Activated CD4-positive, alpha-beta T cell treated with anti-CD3 and anti-CD28 coated beads, Interleukin-2, Interleukin-6, amounts not matched to agents 100 ng/mL and 50 ng/mL, durations not matched to agents 16 hours and 8 hours (primary cell): ENCODE measurements at places on chromosomes 6 and 20.

DNA sequence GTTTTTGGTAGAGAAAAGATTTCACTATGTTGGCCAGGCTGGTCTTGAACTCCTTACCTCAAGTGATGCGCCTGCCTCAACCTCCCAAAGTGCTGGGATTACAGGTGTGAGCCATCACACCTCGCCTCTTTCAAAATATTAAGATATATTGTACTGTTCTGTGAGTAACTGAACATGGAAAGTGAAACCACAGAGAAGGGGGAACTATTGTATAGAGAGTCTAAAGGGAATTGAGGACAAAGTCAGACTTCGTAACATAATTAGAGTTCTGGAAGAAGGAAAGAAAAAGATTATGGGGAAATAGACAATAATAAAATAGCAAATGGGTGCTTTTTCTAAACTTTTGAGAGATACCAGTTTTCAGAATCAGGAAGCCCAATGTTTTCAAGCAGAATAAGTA, 17.4 kb upstream of the AKAP7 start:
- no peak for DNase-seq

DNA sequence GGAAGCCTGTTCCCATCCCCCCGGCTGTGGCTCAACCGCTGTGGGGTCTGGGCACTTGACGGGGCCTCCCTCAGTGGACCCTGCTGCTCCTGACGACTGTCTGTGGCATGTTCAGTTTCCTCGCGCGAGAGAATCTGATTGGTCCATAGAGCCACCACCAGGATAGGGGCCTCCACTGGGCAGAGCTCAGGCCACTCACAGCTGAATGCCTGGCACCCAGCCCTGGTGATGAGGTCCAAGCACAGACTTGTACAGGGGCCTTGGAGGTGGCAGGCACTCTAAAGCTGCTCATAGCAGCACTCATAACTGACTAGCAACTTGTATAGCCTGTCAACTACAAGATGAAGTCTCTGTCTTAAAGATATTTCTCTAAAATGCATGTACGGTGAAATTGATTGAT, 368.1 kb downstream of the NRN1 start:
- no peak for DNase-seq

GRCh38 chr6:80469977-80470376, 363.5 kb downstream of the BCKDHB start:
- no peak for DNase-seq

- DNase-seq: peak; percentile 78
Observed at GRCh38 chr20:33674294-33675135, at the start of gene NECAB3. TSS of gene NECAB3 (minus strand) at chr20:33674428. CDS start at chr20:33674352, 76 bp downstream.

DNA sequence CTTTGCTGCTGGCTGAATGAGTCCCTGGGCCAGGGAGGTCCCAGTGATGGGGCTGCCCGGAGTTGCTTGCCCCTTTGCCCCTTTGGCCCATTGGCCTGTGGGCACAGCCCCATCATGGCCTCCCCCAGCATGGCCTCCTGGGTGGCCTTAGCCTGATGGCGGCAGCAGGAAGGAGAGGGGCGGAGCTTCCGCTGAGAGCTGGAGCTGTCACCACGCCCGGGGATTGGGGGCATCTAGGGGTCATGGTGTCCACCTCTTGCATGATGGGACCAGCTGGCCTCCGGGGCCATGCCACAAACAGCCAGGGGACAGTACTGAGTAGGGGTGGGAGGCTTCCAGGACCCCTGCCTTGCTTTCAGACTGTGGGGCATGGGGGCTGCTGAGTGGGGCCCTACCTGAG, 31.5 kb upstream of the GATA5 start:
- DNase-seq: no peak

DNA sequence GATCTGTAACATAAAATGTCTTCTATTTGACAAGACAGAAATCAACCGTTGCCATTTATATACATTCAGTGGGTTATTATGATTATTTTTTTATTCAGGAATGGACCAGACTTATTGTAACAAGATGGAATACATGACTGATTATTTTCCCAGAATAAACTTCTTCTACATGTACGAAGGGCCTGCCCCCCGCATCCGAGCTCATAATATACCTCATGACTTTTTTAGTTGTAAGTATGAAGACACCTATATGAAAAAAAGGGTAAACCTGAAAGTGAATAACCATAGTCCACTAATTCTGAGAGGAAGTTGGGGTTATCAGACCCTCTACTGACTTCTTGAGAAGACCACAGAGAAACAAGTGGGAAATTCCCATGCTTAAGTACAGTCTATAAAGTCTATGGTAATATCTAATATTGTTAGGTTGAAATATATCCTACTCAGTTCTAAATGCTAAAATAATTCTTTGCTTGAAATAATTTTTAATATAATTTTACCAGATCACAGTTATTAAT, 15.9 kb downstream of the OR2A4 start:
- DNase-seq: peak; percentile 73

DNA sequence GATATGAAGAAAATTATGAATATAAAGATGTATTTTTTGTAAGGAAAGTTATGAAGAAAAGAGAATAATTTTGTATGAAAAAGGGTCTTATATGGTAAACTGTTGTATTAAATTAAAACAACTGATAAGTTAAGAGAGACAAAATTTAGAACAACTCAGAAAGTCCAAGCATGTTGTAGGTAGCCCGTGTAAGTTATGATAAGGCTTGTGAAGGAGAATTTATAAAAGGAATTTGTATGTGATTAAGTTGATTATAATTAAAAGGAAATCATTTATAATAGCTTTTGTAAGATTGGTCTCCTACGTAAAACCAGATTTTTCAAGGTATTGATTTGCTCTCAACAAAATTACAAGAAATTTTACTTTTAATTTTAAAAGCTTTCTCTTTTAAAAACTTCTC, 1579.3 kb downstream of the HACE1 start:
- DNase-seq: no peak

DNA sequence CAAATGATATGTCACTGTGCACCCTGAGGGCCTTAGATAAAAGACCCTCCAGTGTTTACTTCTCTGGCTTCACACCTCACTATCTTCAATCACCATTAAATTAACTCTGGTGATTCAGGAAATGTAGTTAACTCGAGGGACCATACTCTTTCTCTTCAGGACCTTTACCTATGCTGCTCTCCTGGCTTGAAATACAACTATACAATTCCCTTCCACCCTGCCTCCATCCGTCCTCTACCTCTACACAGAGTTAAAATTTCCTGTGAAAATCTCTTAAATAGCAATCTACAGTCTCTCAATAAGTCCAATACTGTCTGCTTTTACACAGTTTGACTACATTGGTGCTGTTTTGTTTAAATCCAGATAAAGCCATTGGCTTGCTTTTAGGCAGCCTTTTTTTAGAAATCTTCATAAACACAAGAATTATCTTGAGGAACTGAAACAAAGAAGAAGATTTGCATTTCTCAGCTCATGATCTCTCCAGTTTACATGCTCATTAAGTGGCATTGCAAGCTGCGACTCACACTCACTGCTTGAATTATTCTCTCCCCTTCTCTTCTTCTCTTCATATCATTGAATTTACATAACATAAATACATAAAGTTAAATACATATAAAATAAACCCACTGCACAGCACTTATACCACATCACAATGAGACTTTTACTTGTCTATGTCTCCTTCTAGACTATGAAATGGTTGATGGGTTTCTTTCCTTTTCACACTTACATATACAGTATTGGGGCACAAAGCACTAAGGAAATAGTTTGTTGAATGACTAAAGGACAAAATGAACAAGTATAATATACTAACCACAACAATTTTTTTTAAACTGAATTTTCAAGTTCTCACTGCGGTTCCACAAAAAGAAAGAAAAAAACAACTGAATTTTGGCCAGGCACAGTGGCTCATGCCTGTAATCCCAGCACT, 239.0 kb upstream of the KCNQ5 start:
- DNase-seq: no peak

- DNase-seq: no peak
Observed at GRCh38 chr20:47789764-47790579, 4.7 kb upstream of the SULF2 start.

- no peak for DNase-seq
Observed at GRCh38 chr6:42158011-42158410, 15.2 kb upstream of the GUCA1A start.

DNA sequence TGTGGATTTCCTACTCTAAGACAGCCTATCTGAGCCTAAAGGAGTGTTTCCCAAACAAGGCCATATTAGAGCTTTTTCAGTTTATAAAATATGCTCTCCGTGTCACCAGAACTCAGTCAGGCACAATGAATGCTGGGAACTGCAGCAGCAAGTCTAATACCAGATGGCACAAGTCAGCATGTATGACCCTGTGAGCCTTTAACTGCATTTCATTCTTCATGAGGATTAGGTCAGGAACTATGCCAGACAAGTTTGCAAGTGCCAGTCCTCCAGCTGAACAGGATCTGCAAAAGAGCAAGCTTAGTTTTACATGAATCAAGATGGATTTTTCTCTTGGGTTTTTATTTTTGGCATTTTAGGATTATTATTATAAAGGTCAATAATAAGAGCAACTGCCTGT, 66.7 kb upstream of the SAMD5 start:
- DNase-seq: no peak

DNA sequence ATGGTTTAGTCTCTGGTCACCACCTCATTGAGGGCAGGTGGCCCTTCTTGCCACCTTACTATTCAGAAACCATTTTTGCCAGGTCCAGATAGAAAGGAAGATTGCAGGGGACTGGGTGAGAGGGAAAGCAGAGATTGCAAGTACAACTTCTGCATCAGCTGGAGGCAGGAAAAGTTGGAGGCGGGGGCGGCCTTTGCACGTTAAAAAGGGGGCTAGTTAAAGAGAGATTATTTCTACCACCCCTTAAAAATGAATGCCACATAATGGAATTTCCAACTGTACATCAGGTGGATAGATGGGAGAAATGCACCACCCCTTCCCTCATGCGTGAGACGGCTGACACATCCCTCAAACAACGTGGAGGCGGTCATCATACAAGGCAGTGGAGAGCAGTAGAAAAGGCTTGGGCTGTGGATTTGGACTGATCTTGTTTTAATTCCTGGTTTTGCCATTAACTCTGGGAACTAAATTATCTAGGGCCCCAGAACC, 95.4 kb upstream of the CNKSR3 start:
- no peak for DNase-seq

- no peak for DNase-seq
Observed at GRCh38 chr20:60642541-60642940, 609.5 kb upstream of the CDH4 start.

- no peak for DNase-seq
Observed at GRCh38 chr6:31630177-31630934, 9.8 kb downstream of the PRRC2A start.

DNA sequence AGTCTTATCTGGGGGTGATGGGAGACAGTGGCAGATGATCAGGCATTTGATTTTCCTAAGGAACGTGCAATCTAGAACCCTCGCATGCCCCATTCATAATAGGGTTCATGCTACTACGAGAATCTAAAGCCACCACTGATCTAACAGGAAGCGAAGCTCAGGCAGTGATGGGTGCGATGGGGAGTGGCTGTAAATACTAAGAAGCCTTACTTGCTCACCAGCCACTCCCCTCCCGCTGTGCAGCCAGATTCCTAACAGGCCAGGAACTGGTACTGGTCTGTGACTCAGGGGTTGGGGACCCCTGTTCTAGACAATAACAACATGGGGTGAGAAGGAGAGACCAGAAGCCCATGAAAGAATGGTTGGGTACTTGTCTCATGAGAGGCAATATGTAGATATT, 4.5 kb downstream of the TREML4 start:
- no peak for DNase-seq

- no peak for DNase-seq
Observed at GRCh38 chr6:64006246-64006645, 370.6 kb downstream of the PHF3 start.

DNA sequence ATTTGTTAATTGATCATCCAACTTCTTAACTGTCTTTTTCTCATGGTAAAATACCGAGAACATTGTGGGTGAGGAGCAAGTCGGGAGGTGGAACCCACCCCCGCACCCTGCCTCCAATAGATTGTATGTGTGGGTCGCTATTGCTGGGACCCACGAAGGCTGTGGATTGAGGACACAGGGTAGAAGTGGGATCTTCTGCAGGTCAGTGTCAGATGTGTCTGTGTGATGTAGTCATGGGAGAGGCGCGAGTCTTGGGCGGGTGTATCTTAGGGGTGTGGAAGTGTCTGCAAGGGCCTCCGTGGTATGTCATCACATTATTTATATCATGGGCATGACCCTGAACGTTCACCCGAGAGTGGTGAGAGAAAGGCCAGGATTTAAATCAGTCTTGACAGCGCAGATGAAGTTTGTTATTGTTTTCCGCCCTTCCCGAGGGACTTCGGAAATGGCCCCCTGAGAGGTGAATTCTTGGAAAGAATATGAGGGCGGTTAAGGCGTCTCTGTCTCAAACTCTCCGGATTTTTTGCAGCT, 472 bp upstream of the PAQR8 start:
- peak; percentile 16 for DNase-seq

DNA sequence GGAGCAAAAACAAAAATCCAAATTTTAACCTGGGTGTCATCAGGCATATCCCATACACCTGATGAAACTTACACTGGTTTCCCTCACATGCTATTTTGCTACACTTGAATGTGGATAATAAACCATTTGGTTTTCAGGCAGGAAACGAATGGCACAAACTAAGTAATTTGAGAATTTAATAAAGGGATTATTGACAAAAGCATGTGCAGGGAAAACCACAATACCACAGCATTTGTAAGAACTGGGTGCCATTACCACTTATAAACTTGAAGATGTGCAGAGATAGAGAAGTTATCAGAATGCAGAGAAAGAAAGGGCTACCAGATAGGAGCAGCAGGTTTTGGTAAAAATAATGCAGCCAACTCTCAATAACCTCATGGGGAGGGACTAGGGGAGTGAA, 151.2 kb downstream of the RFX6 start:
- DNase-seq: no peak
